ENCODE measurements at places on chromosomes 5 and 9. TPM values are rescaled to one million over a fixed set of nuclear protein-coding genes. Genes with fewer than 3 reads are reported as not detected.
A peak's percentile ranks its signal among the peaks of the same experiment; 100 is the strongest.

Gene FOXD4L3
- under 0.01 TPM for total RNA-seq

DNA sequence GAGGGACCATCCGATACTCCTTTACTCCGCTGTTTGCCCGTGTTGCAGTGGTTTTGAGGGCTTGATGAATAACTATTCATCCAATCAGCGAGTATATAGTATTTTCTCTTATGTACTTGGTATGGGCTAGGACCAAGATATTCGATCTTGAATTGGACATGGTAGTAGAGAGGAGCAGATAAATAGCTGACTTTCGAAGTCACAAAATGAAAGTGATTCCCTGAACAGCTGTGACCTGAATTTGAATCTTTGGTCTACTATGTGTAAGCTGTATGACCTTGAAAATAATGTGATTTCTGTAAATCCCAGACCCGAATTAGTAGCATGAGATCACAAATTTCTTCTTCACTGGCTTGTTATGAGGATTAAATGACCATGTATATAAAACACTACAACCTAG is 134.4 kb downstream of the TUSC1 start:
- H3K27ac ChIP-seq, result no peak overlapping the region
- no peaks in the 10 kb centered on the region for H3K4me1 ChIP-seq
- no peaks in the 10 kb centered on the region for H3K27me3 ChIP-seq
- no peak overlapping the region for H3K4me3 ChIP-seq
- H3K36me3 ChIP-seq, result no peaks in the 10 kb centered on the region
- DNase-seq, result no peak

Gene SIT1
- 0.36 TPM for total RNA-seq

Gene ASPN
- 1.2 TPM for total RNA-seq

- no peaks in the 10 kb centered on the region for H3K27me3 ChIP-seq
- no peak overlapping the region for H3K27ac ChIP-seq
- no peak for DNase-seq
- no peaks in the 10 kb centered on the region for H3K36me3 ChIP-seq
Measured at GRCh38 chr5:123720955-123721354, 209.0 kb downstream of the CSNK1G3 start.

GRCh38 chr9:136784997-136785361 is 6.2 kb upstream of the TMEM141 start:
- no peak overlapping the region for H3K27ac ChIP-seq
- no peak overlapping the region for H3K4me3 ChIP-seq
- peak; percentile 37 for DNase-seq
- peaks cover 18% of the 10 kb centered on the region for H3K27me3 ChIP-seq
- no peaks in the 10 kb centered on the region for H3K36me3 ChIP-seq
- no peaks in the 10 kb centered on the region for H3K4me1 ChIP-seq

Gene PCDHGA8
- 3.5 TPM for total RNA-seq

Gene CHSY3
- total RNA-seq, result 12.4 TPM

GRCh38 chr5:154000703-154001102 is 38.0 kb downstream of the FAM114A2 start:
- no peaks in the 10 kb centered on the region for H3K27me3 ChIP-seq
- no peaks in the 10 kb centered on the region for H3K4me1 ChIP-seq
- peaks cover 13% of the 10 kb centered on the region for H3K36me3 ChIP-seq
- no peak overlapping the region for H3K4me3 ChIP-seq

Gene GTF3C5
- total RNA-seq, result 31.8 TPM

Gene GPR150
- total RNA-seq, result 0.29 TPM

- no peak overlapping the region for H3K27ac ChIP-seq
- H3K36me3 ChIP-seq, result no peaks in the 10 kb centered on the region
- no peak for DNase-seq
- H3K4me1 ChIP-seq, result peaks cover 17% of the 10 kb centered on the region
Measured at GRCh38 chr9:116629634-116630033, 57.5 kb upstream of the TRIM32 start.

DNA sequence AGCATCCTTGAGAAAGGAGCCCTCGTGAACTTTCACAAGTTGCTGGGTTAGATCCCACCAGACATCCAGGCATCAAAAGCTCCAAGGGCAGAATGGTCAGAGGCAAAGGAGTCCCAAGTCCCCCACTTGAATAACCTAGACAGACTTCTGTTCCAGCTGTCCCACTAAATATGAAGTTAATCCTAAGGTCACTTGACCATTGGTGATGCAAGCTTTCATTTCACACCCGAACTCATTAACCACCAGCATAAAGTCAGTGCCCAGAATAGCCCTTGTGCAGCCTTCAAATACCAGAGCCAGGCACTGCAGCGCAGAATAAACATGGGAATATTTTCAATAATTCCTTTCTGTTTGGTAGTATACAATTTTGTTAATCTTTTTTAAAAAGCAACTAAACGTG is 28.9 kb downstream of the OXCT1 start:
- no peak for DNase-seq
- H3K27me3 ChIP-seq, result no peaks in the 10 kb centered on the region
- H3K27ac ChIP-seq, result no peak overlapping the region
- peaks cover 3% of the 10 kb centered on the region for H3K36me3 ChIP-seq

GRCh38 chr5:124342584-124342983 is 403.9 kb downstream of the ZNF608 start:
- DNase-seq, result no peak
- H3K4me1 ChIP-seq, result peaks cover 23% of the 10 kb centered on the region
- no peak overlapping the region for H3K27ac ChIP-seq
- peaks cover 17% of the 10 kb centered on the region for H3K27me3 ChIP-seq
- H3K4me3 ChIP-seq, result no peak overlapping the region

DNA sequence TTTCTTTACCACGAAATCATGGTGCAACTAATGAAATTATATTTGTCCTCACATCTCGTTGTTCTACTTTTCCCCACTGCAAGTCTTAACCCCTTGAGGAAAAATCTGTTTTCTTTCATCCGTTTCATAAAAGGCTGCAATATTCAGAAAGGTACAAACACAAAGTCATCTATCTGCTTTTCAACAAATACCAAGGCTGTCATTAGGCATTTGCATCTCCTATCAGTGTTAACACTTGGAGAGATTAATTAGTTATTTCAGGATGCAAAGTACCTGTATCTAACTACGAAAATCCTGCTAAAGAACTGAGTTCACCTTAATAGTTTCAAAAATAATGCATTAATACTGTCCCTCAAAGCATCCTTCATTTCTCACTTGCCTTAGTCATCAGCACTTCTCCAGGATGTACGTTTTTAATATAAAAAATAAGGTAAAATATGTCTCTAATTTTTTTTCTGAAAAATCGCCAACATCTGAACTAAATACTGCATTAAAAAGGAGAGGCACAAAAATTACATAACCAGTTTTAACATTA is 1.8 kb downstream of the ARRDC3 start:
- H3K4me1 ChIP-seq, result peaks cover 27% of the 10 kb centered on the region
- H3K27ac ChIP-seq, result peak overlapping the region; percentile 100
- DNase-seq, result peak; percentile 88
- peak overlapping the region; percentile 79 for H3K4me3 ChIP-seq

DNA sequence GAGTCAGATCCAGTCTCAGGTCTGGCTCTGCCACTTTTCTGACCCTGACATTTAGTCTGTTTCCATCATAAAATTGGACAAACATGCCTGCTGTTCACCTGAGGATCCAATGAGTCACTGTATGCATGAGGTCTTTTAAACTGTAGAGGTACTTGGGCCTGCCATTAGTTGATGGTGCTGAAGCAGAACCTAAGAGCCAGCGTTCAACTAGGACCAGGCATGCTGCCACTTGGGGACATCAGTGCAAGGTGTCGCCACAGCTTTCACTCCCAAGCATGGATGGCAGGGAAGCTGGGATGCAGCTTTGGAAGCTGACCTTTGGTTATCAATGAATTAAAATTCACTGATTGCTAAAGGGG is 37.1 kb downstream of the NEUROG1 start:
- no peak overlapping the region for H3K4me3 ChIP-seq
- peaks cover 6% of the 10 kb centered on the region for H3K27me3 ChIP-seq
- no peak for DNase-seq
- no peak overlapping the region for H3K27ac ChIP-seq

Gene RALGDS
- 12.7 TPM for total RNA-seq

DNA sequence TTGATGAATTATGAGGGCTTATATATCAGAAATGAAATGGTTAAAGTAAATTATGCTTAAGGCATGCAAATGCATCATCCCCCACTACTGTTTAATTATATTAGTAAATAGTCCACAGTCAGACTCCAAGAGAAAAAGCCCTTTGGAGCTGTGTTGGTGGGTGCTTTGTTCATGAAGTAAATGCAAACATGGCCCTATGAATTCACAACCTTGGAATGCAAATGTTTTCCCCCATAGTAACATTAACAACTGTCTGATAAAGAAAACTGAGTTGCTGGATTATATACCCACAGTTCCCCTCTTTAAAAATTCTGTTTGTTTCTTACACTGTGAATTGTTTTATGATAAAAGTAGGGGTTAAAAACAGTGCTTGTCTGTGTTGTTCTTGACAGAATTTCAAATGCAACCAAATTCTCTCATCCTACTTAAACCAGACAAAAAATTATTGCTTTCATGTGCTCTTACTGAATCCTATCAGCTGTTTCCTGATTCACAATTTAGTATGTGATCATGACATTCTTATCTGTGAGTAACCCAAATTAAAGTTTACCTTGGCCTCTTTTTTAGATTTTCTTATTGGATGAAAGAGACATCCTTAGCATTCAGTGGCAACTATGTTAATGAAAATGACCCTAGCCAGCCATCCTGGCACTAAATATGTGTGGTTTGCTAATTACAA is 48.5 kb upstream of the SNCAIP start:
- peaks cover 38% of the 10 kb centered on the region for H3K4me1 ChIP-seq
- no peak overlapping the region for H3K4me3 ChIP-seq
- H3K27me3 ChIP-seq, result no peaks in the 10 kb centered on the region
- H3K27ac ChIP-seq, result peak overlapping the region; percentile 60
- peak; percentile 39 for DNase-seq

Gene PPP3R2
- total RNA-seq, result not detected

Gene SELENOP
- 171 TPM for total RNA-seq

Gene C5orf34
- 3.8 TPM for total RNA-seq

DNA sequence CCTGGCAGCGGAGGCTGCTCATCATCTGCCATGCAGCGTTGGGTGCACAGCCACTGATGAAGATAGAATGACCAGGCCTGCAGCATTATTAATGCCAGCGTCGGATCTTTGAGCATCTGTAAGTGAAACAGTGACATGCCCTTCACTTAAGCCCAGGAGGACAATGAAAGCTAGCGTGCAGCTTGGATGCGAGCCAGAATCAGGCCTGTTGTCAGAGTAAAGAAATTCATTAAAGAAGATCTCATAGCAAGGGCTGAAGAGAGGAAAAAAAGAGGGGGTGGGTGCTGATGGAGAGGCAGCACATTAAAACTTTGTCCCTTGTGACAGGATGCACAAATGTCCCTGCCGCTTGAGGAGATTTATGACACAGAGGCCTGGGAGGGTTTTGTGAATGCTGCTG is 186.1 kb upstream of the MAST4 start:
- no peak overlapping the region for H3K27ac ChIP-seq
- no peaks in the 10 kb centered on the region for H3K36me3 ChIP-seq
- DNase-seq, result no peak

- H3K27me3 ChIP-seq, result no peaks in the 10 kb centered on the region
- peaks cover 32% of the 10 kb centered on the region for H3K36me3 ChIP-seq
- DNase-seq, result no peak
- no peak overlapping the region for H3K27ac ChIP-seq
- H3K4me1 ChIP-seq, result no peaks in the 10 kb centered on the region
- H3K4me3 ChIP-seq, result no peak overlapping the region
Measured at GRCh38 chr9:110426052-110426709, 88.5 kb upstream of the TXNDC8 start.

GRCh38 chr5:33490071-33490665 is 49.4 kb downstream of the TARS1 start:
- H3K4me1 ChIP-seq, result peaks cover 4% of the 10 kb centered on the region
- DNase-seq, result no peak
- H3K4me3 ChIP-seq, result no peak overlapping the region
- no peaks in the 10 kb centered on the region for H3K27me3 ChIP-seq
- H3K36me3 ChIP-seq, result no peaks in the 10 kb centered on the region

GRCh38 chr9:129390541-129390940 is 212.5 kb upstream of the IER5L start:
- H3K27ac ChIP-seq, result no peak overlapping the region
- H3K4me3 ChIP-seq, result no peak overlapping the region
- no peaks in the 10 kb centered on the region for H3K4me1 ChIP-seq
- H3K27me3 ChIP-seq, result peaks cover 11% of the 10 kb centered on the region
- DNase-seq, result no peak

Gene PHAX
- total RNA-seq, result 61.9 TPM

Measured in osteoblast (primary cell).